ENCODE measurements at places on chromosomes 3 and 15.

- DNase-seq: no peak
Measured at GRCh38 chr3:190810957-190811356, 51.5 kb downstream of the GMNC start.

DNA sequence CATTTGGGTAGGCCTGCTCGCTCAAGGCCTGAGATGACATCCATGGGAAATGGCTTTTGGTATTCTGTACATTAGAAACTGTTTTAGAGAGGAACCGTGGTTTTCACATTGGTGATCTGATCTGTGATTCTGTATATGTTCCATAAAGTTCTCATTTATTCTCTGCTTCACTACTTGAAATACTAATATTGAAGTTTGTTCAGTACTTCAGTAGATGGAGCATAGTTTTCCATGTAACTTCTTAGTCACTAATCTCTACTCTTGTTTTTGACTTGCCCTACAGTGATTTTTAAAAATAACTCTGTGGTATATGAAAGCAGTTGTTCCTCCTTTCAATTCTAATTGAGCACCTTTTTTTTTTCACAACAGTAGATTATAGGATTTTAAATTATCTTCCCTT, 66.5 kb downstream of the MBNL1 start:
- DNase-seq: no peak

DNA sequence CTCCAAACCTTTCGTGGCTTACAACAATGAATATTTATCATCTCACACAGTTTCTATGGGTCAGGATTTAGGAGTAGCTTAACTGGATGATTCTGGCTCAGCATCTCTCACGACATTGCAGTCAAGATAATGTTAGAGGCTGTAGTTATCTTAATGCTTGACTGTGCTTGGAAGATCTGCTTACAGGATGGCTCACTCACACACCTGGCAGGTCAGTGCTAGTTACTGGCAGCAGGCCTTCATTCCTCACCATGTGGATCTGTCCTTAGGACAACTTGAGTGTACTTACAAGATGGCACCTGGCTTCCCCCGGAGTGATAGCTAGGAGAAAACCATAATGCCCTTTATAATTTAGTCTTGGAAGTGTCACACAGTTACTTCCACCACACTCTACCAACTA, 32.8 kb upstream of the OXTR start:
- DNase-seq: no peak

DNA sequence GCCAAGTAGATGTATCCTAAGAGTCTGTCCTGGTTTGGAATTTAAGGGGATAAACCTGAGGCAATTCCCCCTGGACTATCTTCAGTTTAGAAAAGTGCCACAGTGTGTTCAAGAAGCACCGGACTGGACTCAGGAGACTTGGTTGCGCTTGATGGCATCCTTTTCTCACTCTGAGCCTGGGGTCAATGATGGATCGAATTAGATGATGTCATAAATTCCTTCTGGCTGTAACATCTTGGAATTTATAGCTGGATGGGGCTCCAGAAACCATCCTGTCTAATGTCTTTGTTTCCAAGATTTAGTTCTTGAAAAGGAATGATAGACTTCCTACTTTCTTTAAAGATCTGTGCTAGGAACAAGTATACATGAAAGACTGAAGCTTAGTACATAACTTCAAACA, 280.6 kb downstream of the LPP start:
- no peak for DNase-seq

GRCh38 chr15:73165844-73166243, 113.6 kb downstream of the NEO1 start:
- no peak for DNase-seq

DNA sequence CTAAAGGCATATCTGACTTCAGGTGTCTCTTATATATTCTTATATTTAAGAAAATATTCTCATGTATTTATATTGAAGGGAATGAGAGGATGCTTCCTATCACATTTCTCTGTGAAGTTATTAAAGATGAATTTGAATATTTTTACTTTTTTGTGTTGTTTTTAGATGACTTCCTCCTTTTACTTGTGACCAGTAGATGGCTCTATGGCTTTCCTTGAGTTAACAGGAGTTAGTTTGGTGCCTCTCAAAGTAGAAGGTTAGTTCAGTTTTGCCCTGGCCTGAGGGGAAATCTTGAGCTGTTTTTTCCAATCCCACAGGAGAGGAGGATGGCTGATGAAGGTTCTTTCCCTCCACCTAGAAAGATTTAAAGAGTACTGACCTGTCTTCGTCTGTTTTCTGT, 80.7 kb downstream of the SQOR start:
- no peak for DNase-seq

- no peak for DNase-seq
Measured at GRCh38 chr3:50554553-50554952, 13.0 kb downstream of the C3orf18 start.

- no peak for DNase-seq
Measured at GRCh38 chr3:121529308-121529707, 16.5 kb downstream of the POLQ start.

DNA sequence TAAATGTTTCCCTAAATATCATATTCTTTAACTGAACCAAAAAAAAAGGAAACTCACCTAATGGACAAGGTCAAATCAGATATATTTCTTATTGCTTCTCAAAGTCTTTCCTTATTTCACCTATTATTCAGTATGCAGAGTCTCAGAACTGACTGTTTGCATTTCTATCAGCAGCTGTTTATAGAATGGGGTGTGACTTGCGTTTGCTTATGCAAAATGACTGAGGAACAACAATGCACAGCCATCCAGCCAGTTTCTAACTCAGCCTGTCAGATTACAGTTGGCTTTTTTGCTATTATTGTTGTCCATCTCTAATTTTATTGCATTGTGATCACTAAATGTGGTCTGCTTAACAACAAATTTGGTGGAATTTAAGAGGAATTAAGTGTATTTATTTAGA, 40.7 kb downstream of the RAB27A start:
- no peak for DNase-seq

DNA sequence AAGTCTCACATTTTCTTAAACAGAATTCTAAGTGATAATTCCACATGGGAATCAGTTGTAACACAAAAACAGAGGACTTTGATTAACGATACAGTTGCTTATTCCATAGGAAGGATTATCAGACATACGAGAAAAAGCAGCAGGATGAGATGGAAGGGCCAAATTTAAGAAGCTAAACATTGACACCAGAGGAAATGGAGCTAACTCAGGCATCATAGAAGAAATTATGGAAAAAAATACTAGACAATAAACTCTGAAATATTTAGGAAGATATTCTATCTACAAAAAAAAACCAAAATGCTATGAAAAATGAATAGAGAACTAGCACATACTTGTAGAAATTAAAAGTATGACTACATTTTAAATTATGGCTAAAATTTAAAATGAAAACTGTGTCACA, 776.1 kb downstream of the ROBO1 start:
- no peak for DNase-seq

- no peak for DNase-seq
Measured at GRCh38 chr3:143548861-143549497, 299.3 kb downstream of the SLC9A9 start.

DNA sequence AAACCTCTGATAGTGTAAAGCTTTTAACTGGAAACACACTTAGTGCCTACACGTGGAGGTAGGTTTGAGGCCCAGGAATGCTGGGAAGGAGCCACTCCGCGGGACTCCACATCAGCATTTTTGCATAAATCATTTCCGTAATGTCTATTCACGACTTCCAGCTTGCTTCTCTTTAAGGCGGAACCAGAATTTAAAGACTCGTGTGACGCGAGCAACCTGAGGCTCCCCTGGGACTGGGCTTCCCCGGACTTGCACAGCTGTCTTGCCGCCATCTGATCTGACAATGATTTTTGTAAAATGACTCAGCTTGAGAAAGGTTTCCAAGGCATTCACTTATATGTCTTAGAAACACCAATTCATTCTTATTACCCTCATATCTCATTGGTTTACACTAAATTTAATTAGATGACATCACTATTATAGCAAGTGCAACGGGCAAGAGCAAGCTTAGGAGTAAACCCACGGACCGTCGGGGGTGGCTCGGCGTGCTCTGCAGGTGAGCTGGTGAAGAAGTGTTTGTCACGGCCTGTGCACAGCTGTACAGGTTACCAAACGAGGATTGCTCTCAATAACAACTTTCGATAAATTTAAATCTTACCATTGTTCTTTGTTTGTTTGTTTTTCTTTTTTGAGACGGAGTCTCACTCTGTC, 95.2 kb downstream of the CHSY1 start:
- no peak for DNase-seq

GRCh38 chr3:159586571-159587202, 401.9 kb upstream of the IL12A start:
- DNase-seq: no peak

GRCh38 chr15:62505762-62506161, 340.7 kb upstream of the C2CD4B start:
- DNase-seq: no peak

DNA sequence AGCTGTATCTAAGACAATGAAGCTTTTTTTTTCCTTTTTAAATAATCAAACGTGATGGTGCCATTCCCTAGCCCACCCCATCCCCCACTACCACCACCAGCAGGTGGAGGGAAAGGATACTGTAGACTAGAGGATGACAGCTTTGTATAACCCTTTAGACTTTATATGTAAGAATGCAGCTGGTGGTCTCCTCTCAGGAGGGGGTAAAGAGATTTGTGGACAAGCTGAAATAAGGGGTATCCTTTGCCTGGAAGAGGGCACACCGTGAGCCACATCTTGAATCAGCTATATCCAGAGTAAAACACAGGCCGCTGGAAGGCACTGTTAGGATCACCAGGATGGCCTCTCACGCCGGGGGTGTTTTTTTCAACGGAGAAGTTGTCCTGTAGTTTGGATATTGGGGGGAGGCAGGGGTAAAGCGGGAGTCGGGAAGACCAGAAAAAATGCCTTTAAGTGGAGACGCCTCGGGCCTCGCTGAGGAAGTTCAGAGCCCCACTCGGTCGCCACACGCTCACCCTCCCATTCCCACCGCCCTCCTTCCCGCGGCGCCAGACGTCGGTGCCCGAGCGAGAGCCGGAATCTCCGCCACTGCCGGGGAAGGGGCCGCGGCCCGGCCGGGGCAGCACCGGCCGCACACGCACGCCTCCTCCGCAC, 986 bp downstream of the KPNA4 start:
- no peak for DNase-seq

DNA sequence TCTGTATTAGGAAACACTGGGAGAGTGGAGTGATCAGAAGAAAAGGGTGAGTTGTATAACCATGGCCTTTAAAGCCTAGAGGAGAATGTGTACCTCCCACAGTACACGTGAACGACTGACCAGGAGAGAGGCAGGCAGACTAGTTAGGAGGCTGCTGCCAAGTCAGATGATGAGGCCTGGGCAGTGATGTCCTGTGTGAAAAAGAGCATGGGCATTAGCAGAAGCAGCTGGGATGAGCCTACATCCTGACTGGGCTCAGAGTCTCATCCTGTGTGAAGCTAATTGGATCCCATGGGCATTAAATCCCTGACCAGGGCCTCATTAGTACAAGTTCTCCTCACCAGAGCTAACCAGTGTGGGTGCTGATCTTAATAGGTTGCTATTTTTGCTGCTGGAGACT, 89.1 kb upstream of the SLC2A2 start:
- DNase-seq: no peak

- DNase-seq: no peak
Measured at GRCh38 chr15:42385980-42386700, 26.8 kb downstream of the CAPN3 start.

GRCh38 chr3:102714567-102714966, 279.8 kb downstream of the ZPLD1 start:
- no peak for DNase-seq

- no peak for DNase-seq
Measured at GRCh38 chr15:71791975-71792374, 18.4 kb upstream of the NR2E3 start.

DNA sequence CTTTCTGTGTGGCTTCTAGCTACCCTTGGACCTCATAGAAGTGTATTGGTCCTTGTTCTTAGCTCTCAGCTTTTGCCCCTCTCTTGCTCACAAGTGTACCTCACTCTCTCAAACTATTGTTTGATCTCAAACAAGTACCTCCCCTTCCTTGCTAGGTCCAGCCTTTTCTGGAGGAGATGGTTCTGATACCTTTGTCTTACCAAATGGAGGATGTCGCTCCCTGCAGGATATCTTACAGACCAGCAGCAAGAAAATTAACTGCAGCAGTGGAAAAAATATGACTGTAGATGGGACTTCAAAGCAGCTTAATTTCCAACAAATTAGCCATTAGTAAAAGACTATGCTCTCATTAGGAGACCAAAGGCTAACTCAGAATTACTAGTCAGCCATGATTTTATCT, 388.1 kb upstream of the ROBO2 start:
- no peak for DNase-seq

DNA sequence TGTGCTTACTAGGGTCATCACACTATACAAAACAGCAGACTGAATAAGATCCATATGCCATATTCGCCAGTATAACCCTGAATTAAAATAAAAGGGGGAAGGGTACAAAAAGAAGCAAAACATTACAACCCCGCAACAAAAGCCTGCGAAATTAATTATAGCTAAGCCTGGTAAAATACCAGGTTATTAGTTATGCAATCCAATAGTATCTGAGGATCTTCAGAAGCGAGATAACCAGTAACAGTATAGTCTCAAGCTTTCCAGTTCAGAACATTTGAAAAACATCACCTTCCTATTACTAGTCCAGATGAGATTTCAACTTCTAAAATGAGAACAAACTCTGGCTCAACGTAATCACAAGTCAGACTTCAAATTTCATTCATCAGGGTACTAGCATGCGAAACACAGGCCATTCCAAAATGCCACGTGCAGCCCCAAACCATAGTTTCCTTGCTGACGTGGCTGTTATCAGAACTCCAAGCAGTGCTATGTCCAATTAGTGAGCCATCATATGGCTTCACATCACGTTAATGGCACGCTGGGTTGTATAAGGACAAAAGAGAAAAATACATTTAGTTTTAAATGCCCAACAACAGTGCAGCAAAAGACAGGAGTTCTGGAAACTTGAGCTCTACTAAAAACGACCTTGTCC, 1.1 kb downstream of the SSR3 start:
- no peak for DNase-seq

GRCh38 chr3:100560426-100560825, 49.0 kb upstream of the ADGRG7 start:
- DNase-seq: no peak

GRCh38 chr15:45536934-45537333, 14.4 kb upstream of the SLC30A4 start:
- DNase-seq: no peak

DNA sequence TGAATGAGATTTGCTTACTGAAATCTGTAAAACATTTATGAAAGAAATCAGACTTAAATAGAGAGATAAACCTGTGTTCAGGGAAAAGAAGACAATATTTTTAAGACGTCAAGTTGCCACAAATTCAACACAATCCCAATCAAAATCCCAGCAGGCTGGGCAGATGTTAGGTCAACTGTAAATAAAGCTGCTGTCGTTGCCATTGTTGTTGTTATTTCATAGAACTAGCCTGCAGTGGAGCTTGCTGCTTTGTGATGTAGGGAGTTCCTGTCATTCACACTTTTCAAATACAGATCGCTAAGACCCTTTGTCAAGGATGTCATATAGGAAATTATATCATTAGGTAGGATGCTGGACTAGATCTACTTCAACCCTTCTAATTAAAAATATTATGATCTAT, 123.1 kb downstream of the NEO1 start:
- DNase-seq: no peak

- no peak for DNase-seq
Measured at GRCh38 chr15:60865507-60865906, 363.6 kb downstream of the RORA start.

GRCh38 chr3:73786321-73786807, 161.6 kb upstream of the PDZRN3 start:
- DNase-seq: no peak

All from stimulated activated CD4-positive, alpha-beta T cell treated with anti-CD3 and anti-CD28 coated beads, Interleukin-15, amount 100 ng/mL, for 1 hour (primary cell).